ENCODE measurements at places on chromosomes 2 and 18.

- peak; percentile 89 for DNase-seq
Observed at GRCh38 chr2:8685697-8686358, 4.0 kb downstream of the ID2 start.

- no peak for DNase-seq
Observed at GRCh38 chr2:122238006-122238559, 482.6 kb downstream of the TSN start.

GRCh38 chr2:204544961-204545860 lies at the start of gene PARD3B:
PARD3B (plus strand) TSS chr2:204545475; CDS start chr2:204546000, 525 bp downstream.
- DNase-seq: peak; percentile 60

DNA sequence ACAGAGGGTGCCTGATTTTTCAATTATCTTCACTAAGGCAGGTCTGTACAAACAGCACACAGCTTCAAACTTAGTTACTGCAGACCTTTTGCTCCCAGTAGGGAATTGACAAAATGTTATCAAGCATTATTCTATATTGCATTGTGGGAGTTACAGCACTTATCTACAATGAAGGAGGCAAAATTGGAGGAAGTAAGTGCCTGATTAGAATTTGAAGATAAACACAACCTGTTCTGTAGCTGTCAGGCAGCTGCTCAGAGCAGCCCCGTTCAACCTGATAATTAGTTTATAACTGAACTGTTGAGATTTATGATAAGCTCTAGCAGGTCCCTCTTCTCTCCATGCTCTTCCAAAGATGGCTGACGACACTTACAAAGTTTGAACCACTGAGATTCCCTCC lies 364.4 kb upstream of the CYRIA start:
- no peak for DNase-seq

- DNase-seq: peak; percentile 20
Observed at GRCh38 chr2:115083225-115083624, 640.8 kb downstream of the DPP10 start.

DNA sequence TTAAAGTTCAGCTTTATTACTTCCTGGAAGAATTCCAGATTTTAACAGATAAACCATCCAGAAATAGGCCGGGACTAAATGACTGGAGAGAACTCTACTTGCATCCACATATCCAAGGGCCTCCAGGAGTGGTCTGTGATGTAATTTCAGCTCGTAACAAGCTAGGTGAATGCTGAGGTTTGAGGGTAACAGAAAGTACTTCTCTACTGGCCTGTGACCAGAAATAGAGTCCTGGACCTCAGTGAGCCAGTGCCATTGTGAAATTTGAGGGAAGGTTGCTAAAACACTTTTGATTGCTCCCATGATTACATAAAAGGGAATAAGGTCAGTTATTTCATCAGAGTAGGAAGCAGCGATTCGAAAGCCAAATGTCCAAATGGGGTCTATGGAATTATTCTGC lies 158.1 kb downstream of the DOCK10 start:
- DNase-seq: no peak

DNA sequence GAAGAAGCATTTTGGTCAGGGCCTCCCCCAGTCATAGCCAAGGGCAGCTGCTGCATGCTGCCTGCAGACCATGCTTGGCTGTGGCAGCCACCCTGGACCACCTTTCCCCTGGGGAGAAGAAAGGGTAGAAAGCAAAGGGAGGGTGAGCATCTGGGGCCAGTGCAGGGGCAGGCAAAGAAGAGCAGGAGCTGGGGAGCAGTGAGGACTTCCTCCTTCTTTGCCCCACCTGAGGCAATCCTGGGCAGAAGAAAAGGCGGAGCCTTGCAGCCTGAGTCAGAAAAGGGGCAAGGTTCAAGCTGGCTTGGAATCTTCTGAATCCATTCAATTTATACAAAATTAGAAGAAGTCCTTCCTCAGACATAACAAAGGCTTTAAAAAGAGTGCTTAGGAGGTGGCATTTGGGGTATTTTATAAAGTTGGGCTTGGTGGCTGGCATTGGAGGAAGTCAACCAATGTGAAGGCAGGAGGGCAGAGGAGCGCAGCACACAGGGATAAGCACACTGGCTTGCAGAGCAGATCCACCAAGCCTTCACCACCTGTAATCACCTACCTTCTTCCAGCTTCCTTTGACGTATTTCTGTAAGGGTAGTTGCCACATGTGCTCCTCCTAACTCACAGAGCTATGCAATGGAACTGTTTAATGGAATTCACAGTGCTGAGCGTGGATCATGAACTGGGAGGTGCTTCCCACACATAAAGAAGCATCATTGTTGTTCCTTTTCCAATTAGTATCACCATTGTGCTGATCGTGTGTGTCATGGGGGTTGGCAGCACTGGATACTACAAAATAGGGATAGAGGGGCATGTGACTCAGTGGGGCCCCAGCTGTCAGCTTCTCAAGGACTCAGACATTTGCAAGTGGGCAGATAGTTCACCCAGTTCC lies 154.4 kb upstream of the EPAS1 start:
- no peak for DNase-seq

GRCh38 chr18:54296062-54296461 lies 26.7 kb downstream of the POLI start:
- DNase-seq: no peak

DNA sequence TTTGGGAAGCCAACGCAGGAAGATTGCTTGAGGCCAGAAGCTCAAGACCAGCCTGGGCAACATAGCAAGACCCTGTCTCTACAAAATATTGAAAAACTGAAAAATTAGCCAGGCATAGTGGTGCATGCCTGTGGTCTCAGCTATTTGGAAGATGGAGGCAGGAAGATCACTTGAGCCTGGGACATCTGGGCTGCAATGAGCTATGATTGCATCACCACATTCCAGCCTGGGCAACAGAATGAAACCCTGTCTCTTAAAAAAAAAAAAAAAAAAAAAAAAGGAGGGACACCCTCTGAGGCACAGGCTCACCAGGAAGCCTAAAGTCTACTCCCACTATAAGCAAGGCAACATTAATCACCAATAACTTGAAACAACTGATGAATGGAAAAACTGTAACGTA lies 151.1 kb downstream of the CCDC148 start:
- DNase-seq: no peak

DNA sequence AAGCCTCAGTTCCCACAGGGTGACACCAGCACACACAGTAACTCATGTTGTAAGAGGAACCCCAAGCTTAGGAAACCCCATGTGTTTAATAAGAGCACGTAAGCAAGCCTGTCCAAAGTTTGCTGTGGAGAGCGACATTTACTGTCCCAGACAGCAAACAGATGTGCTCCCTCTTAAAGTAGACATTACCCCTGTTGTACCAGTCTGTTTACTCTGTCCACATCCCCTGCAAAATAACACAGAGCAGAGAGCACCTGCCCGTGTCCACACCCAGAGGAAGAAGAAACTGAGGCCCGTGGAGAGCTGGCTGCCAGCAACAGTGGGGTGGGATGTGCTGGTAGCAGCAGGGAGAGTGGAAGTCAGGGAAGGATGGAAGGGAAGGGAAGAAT lies 243.5 kb downstream of the GBX2 start:
- DNase-seq: no peak

DNA sequence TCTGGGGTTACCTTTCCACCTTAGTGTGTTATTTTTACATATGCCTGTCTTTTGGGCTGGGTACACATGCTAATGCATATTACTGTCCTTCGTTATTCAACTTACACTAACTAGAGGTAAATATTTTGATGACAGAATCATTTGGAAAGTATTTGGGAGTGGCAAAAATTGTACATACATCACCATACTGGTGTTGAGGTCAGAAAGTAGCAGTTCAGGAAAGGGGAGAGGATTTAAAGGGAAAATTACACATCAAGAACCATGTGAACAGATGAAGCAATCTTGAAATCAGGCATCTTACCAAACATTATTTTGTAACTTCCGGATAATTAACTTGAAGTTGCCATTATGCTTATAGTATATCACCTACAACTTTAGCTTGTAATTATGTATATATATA lies 379.7 kb downstream of the RND3 start:
- DNase-seq: no peak

DNA sequence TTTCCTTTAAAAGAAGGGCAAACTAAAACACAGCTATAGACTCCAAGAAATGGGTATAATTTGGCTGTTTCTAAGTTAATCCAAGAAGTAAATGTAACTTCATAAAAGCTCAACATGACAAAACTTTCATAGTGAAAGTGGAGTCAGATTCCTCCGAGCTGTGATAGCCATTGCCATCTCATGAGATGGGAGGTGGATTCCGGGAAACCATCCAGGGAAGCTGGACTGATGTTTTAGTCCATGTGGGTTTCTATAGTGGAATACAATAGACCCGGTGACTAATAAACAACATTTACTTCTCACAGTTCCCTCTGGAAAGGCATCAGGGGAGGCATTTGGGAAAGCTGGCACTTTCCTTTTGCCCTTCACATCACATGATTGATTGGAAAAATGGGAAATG lies 10.0 kb upstream of the LAPTM4A start:
- no peak for DNase-seq

- no peak for DNase-seq
Observed at GRCh38 chr18:37570336-37570930, 4.8 kb upstream of the CELF4 start.

DNA sequence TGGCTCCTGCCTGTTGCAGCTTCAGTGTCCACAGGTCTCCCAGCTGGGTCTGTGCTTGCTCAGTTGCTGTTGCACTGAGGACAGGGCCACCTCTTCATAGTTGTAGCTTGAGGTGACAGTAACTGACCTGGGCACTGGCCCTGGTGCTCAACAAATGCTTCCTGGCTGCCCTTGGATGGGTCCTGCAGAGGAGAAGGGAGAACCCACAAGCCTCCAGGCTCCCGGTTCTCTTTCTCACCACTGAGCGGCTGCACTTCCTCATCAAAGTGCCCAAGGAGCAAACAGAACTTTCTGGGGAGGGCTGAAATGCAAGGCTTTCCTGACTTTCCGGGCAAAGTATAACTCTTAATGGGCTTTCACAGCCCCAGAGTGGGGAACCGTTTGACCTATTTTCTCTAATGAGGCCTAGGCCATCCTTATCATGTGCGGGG lies 38.7 kb downstream of the LCT start:
- DNase-seq: no peak

DNA sequence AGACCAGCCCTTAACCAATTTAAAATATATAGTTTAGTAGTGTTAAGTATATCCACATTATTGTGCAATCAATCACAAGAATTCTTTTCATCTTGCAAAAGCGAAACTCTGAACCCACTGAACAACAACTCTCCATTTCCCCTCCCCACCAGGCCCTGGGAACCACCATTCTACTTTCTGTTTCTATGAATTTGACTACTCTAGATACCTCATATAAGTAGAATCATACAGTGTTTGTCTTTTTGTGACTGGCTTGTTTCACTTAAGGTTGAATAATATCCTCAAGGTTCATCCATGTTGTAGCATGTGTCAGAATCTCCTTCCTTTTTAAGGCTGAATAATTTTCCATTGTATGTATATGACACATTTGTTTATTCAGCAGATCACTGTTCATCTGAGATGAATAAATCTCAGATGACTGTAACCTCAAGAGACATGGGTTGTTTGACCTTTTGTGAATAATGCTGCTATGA lies 8.1 kb upstream of the SOS1 start:
- no peak for DNase-seq

- DNase-seq: no peak
Observed at GRCh38 chr2:157747695-157748370, 119.2 kb upstream of the ACVR1C start.

GRCh38 chr2:64331849-64332699 lies 121.9 kb upstream of the LGALSL start:
- no peak for DNase-seq

GRCh38 chr2:8798393-8798792 lies 39.0 kb downstream of the KIDINS220 start:
- no peak for DNase-seq

DNA sequence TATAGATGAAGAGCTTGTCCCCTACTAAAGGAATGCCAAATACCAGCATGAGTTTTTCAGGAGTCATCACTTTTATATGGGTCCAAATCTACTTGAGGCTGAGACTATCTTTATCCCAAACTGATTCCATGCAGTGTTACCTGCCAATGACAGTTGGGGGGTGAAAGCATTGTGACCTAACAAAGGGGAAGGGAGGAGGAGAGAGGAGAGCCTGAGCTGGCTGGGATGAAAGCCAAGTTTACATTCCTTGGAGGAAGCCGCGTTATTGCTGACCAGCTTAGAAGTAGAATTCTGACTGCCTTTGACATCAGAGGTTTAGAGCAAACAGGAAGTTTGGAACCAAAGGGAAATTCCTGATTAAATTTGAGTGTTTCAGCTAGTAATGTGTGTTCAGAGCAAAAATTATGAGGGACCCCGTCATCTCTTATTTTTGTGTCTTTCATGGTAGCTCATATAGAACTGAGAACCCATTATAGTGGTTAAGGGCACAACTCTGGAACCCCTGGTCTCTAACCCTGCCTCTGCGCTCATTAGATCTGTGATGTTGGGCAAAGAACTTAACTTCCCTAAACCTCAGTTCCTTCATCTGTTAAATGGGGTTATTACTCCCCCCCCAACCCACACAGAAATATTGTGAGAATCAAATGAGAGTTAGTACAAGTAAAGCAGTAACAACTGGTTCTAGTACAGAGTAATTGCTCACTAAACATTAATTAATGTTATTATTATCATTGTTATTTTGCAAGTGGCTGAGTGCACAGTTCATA lies 199.3 kb upstream of the EPAS1 start:
- DNase-seq: no peak

Data from head of caudate nucleus (tissue), 42 donors.